ENCODE measurements at places on chromosomes 3 and 15.

DNA sequence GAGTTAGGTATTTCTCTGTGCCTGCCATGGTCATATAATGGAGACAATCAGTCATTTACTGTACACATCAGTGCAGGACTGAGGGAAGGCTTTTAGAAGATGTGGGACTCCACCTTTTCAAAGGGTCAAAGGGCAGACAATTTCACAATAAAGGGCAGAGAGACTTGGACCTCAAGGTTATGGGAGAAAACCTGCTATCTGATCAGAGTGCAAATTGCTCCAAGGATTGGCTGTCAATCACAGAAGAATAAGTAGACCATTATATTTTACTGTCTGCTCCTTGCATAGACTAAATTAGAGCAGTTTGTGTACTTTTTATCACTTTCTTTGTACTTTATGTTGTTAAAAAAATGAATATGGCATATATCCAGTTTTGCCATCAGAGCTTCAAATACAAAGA lies 314.9 kb upstream of the ATP11B start:
- no peak for DNase-seq

- DNase-seq, result no peak
Measured at GRCh38 chr15:90489944-90490343, 39.8 kb upstream of the CRTC3 start.

DNA sequence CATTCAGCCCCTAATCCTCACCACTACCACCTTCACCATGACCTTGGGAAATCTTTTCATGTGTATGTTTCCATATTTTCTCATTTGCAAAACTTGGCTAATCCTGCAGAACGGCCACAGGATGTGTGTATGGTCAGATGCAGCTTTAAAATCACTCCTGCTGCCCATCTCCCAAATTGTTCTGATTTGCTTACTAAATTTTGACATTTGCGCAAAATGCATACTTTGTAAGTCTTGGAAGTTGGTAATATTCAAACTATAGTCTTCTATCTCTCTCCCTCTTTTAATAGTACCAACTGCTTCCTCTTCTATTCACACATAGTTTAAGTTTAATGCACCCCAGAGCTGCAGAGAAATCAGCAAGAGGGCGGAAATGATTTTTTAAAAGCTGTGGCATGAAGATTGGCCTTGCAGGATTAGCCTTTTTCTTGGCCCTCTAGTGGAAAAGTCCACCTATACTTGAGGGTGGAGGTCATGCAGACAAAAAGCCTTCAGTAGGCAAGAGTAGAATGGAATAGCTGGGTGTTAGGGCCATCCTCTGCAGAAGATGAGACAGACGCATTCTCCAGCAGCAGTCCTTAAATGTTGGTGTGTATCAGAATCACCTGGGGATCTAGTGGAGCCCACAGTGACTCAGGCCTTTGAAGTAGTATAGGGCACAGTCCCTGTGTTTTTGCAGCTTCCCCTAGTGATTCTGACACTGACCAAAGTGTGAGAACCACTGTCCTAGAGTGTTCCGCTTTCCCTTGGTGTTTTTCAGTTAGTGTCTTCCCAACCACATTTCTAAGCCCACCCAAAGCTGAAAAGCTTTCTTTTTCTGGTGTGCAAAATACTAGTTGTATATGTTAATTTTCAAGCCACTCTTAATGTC lies 181.7 kb downstream of the CHST2 start:
- DNase-seq, result no peak

- no peak for DNase-seq
Measured at GRCh38 chr3:58102976-58103451, 94.8 kb downstream of the FLNB start.

- DNase-seq, result no peak
Measured at GRCh38 chr15:69762373-69763148, 309.9 kb downstream of the RPLP1 start.

DNA sequence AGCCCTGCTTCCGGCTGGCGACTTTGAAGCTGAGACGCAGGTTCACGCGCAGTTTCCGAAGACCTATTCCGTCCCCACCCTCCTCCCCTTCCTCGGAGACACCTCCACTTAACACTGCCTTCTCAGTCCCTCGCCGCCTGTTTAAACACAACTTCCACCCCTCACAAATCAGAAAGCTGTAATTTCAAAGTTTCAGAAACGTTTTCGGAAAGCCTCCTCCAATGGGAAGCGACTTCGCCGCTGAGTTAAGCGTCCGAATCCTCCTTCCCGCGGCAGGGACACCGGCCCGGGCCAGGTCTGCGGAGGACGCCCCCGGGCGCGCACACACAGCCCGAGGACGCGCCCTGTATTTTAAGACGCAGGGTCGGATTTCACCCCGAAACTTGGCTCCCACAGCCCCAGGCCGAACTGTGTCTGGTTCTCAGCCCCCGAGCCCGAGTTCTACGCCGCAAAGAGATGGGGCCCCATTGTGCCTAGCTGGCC lies 559 bp upstream of the LRRN1 start:
- DNase-seq, result no peak

DNA sequence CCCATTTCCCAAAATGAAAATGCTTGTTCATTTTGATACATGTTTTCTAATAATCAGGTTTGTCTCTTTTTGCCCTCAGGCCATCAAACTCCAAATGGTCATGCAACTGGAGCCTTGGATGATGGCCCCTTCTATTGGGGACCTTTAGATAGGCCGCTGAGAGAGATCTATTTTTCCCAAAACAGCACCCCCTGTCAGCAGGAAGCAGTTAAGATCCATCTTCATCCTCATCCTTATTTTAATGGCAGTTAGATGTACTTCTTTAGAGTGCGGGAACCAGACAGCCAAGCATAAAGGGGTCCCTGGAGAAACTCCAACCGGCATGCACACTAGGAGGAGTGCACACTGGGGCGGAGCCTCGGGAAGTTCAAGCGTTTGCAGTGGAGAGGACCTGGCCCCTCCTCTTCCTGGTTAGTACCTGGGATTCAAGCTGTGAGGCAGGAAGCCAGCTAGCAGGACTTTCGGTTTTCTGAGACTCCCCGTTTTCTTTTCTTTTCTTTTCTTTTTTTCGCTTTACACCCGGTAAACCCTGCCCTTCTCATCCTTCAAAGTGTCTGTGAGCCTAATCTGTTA lies 31.9 kb upstream of the STRIT1 start:
- DNase-seq, result no peak

GRCh38 chr15:81419332-81419943 lies 45.4 kb upstream of the TMC3 start:
- no peak for DNase-seq

GRCh38 chr3:184629555-184630160 lies 68.1 kb downstream of the EPHB3 start:
- no peak for DNase-seq

GRCh38 chr3:11289864-11290263 lies 17.7 kb downstream of the ATG7 start:
- DNase-seq, result no peak

DNA sequence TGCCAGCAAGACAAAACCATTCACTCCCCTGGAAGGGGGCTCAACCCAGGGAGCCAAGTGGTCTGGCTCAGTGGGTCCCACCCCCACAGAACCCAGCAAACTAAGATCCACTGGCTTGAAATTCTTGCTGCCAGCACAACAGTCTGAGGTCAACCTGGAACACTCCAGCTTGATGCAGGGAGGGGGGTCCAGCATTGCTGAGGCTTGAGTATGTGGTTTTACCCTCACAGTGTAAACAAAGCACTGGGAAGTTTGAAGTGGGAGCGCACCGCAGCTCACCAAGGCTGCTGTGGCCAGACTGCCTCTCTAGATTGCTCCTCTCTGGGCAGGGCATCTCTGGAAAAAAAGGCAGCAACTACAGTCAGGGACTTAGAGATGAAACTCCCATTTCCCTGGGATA lies 81.7 kb downstream of the MSL2 start:
- no peak for DNase-seq
